ENCODE measurements at places on chromosomes 11 and 22. TPM values are rescaled to one million over a fixed set of nuclear protein-coding genes. Genes with fewer than 3 reads are reported as not detected.
A peak's percentile ranks its signal among the peaks of the same experiment; 100 is the strongest.

DNA sequence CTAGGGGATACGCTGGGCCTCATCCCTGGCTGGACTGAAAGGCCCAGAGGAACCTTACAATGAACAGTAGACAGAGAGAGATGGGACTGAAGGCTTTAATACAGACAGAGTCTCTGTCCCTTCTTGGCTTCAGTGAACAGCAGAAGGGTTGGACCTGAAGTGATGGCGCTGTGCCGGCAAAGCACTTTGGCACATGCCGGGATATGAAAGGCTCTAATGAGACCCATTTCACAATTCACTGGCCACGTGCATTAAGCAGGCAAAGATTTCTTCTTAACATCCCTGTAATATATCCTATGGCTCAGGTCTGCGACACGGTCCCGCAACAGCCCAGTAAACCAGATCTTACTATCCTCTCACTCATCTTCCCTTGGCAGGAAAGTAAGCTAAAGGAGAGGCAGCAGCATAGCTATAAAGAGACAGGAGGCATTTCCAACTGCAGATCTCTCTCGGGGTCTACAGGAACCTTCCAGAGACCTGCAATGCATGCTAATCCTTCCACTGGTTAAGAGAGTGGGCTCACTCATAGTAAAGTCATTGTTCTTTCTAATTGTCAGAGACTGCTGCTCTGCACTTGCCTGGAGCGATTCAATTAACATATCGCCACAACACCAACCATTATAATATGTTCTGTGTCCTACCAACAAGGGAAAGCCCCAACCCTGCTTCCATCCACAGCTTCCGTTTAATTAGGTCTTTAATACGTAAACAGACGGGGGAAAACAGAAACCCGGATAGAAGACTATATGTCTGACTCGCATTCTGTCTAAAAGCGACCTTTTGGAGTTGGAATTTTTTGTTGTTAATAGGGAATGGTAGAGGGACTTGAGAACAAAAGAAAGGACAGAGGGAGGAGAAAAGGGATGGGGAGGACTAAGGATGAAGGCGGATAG, 1179.0 kb downstream of the LRRC4C start:
- DNase-seq: peak; percentile 46

DNA sequence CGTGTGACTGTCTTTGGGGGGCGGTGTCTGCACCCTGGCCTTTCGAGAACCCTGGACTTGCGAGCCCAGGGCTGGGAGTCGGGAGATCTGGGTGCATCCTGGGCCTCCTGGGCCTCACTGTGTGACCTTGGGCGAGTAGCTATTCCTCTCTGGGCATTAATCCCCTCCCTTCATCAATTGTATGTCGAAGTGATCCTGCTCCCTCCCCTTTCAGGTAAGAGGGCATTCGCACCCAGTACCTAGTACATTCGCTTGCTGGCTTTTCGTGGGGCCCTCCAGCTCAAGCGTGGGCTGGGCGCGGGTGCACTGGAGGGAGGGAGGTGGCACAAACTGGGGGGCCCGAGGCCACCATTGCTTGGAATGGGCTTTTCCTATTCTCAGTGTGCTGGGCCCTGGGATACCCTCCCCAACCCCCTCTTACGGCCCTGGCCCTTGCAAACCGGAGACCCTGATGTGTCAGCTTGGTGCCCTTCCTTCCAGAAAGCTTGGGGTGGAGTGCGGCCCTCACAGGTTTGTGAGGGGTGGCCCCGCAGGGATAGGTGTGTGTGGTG, 530 bp downstream of the USP35 start:
- no peak for DNase-seq

Gene OR51B2
- total RNA-seq: not detected

DNA sequence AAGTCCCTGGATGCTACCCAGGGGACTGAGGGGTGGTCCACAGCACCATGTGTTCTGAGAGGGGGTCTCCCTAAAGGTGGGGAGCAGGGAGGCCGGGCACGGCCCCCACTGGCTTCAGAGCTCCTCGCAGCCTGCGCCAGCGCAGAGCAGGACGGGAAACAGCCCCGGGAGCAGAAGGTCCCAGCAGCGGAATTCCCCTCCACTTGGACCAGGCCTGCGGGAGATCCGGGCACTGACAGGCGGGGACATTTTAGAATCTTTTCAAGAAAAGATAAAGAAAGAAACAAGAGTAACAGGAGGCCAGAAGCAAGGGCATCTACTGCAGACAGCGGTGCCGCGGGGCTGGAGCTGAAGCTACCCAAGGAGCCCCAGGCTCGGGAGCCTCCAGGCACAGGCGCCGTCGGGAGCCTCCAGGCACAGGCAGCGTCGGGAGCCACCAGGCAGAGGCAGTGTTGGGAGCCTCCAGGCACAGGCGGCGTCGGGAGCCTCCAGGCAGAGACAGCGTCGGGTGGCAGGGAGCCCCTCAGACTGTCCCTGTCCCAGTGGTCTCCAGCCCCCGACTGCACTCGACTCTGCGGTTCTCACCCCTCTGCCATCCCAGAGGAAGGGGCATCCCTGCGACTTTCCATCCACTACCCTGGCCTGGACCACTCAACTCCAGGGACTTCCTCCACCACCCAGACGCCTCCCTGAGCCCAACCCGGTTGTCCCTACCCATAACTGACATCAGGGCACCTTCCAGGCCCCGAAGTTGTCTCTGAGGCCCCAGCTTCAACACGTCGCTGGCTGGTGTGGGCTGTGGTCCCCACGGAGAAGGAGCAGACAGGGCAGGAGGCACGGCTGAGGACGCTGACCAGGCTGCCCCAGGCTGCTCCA, 211.1 kb downstream of the BRD1 start:
- no peak for DNase-seq

DNA sequence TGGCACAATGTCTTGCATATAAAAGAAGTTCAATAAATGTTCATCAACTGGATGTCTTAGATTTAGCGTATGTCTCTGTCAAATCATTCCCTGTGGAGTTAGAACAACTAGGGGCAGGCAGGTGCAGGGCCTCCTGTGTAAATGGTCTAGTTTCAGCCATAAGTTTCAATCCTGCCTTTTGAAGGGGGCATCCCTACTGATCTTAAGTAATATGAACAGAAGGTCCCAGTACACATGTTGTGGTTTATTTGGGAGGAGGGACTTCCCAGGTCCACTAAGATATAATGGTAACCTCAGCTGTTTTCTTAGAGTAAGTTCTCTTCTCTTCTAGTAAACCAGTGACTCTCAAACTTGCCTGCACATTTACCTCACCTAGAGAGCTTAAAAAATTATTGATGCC, 19.8 kb downstream of the TTC12 start:
- DNase-seq: no peak

GRCh38 chr11:34416766-34417165, 22.0 kb upstream of the CAT start:
- no peak for DNase-seq

- no peak for DNase-seq
These were observed 408.3 kb upstream of the CADM1 start for GRCh38 chr11:115912484-115912945.

- DNase-seq: no peak
These were observed 84.4 kb downstream of the CD44 start for GRCh38 chr11:35223371-35223796.

Gene FAM227A
- total RNA-seq: 0.16 TPM
